ENCODE measurements at places on chromosomes 3 and 15.

GRCh38 chr3:25468866-25469319 is 40.8 kb downstream of the RARB start:
- DNase-seq: no peak

GRCh38 chr3:165133188-165133899 is 55.0 kb upstream of the SI start:
- DNase-seq: no peak

DNA sequence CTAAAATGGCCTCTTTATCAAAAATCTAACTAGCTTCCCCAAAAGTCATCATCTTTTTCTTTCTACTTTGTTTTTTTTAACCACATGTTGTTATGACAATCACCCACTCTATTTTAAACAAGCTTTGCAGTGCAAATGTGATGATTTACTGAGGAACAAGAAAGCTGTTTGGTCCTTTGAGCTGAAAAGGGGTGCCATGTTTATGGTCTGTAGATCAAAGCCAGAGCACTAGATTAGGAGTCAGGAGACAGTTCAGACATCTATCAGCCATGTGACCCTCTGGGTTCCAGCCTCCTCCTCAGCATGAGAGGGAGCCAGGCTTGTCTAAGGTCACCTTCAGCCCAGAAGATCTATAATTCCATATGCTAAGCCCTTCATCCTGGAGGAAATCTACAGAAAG is 65.9 kb downstream of the RPL22L1 start:
- DNase-seq: no peak

GRCh38 chr15:89492111-89492641 is 4.2 kb downstream of the RHCG start:
- DNase-seq: no peak

DNA sequence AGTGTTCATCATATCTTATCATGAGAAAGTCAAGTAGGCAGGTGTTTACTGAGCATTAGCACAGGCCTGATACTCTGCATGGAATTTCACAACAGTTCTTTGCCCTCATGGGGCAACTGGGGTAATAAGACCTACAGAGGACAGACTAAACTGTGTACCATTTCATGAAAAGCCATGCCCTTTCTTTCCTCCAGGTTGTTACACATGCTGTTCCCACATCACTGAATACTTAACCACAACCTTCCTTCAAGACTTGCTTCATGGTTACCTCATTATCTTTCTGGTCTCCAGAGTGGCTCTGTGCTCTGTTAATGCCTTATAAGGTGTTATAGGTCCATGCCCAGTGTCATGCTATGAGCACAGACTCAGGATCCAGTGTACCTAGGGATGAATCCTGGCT is 28.2 kb upstream of the RSL24D1 start:
- DNase-seq: no peak

- no peak for DNase-seq
Observed at GRCh38 chr3:72044231-72044855, 259.4 kb upstream of the PROK2 start.

DNA sequence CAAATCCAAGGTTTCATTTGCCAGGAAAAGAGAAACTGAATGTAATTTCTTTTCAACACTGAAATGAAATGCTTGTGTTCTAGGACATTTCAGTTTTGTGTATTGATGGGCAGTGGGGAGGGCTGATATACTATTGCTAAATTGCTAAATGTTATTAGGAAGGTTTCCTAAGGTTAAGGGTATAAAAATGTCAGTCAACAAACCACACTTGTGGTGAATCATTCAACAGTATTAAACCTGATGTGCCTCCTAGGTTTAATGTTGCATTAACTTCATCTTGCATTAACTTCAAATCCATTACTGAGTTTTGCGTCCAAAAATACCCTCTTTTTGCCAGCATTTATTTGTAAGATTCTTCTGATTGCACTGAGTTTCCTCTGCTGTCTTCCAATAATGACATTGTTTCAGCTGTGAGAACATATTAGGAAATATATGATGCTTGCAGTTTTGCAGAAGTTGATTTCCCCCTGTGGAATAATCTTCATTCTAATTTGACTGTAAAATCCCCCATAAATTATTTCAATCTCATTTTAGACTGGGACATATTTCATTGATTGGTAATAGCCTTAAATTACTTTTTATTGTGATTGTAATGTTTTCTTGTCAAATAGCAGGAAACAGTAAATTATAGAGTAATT is 758.3 kb downstream of the GBE1 start:
- DNase-seq: no peak

DNA sequence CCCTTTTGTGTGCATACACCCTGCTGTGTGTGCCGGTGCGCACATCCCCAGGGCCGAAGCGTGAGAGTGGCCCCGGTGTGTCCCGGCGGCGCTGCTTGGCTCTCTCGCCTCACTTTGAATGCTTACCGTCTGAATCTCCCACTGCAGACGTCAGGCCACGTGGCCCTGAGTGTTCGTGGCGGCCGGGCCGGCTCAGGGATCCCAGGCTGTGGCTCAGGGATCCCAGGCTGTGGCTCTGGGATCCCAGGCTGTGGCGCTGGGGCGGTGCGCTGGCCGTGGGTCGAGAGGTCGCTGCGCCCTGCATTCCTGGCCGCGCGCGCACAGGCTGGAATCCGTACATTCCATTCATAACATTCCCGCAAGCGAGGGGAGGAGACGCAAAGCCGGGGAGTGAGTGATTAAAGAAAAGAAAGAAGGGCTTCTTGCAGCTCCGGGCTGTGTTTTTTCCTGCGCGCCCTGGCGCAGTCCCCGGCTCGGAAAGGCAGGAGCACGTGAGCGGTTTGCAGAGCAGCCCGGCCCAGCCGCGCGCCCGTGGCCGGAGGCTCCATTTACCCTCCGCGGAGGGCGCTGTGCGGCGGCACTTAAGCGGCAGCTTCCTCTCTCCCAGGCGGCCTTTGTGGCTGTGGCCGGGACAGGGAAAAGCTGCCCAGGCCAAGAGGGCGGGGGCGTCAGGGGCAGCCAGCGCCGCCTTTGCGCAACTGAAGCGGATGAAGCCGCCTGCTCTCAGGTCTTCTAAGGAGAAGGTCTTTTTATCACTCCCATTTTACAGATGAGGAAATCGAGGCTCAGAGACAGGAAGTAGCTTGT is 87.0 kb upstream of the ALDH1L1 start:
- peak; percentile 60 for DNase-seq

GRCh38 chr3:188796122-188796631 is 375.6 kb upstream of the TPRG1 start:
- peak; percentile 98 for DNase-seq

DNA sequence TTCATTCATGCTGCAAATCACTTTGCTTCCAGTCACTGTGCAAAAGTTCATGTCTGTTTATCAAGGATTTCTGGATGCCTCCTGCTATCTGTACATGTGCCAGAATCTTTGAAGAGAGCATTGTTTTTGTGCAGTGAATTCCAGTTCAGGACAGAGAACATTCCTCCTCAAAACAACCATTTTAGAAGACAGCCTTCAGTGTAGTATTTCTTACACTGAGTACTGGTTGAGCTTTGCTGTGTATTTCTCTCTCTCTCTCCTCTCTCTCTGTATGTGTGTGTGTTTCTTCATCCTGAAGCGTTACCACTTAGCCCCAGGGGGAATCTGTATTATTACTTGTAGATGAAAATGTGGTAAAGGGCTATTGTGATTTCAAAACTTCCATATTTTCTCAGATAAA is 123.8 kb upstream of the CHL1 start:
- no peak for DNase-seq

- no peak for DNase-seq
Observed at GRCh38 chr3:173945170-173945569, 547.6 kb downstream of the NLGN1 start.
